DND-41 (cell line): ENCODE measurements at places on chromosomes 7 and 10.

DNA sequence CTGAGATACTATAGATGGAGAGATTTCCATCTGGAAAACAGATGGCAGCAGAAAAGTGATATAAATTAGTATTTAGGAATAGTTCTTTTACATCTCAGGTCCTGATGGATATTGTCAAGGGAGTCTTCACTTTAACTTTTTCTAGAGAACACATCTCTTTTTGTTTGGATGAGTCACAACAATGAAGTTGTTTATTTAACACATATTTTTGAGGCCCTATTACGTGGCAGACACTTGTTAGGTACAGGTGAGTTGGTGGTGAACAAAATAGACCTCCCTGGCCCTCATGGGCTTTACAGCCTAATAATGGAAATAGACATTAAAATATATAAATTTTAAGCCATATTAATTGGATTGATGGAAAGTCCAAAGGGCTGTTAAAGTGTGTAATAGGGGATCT lies 168.3 kb downstream of the VTI1A start:
- DNase-seq = no peak

DNA sequence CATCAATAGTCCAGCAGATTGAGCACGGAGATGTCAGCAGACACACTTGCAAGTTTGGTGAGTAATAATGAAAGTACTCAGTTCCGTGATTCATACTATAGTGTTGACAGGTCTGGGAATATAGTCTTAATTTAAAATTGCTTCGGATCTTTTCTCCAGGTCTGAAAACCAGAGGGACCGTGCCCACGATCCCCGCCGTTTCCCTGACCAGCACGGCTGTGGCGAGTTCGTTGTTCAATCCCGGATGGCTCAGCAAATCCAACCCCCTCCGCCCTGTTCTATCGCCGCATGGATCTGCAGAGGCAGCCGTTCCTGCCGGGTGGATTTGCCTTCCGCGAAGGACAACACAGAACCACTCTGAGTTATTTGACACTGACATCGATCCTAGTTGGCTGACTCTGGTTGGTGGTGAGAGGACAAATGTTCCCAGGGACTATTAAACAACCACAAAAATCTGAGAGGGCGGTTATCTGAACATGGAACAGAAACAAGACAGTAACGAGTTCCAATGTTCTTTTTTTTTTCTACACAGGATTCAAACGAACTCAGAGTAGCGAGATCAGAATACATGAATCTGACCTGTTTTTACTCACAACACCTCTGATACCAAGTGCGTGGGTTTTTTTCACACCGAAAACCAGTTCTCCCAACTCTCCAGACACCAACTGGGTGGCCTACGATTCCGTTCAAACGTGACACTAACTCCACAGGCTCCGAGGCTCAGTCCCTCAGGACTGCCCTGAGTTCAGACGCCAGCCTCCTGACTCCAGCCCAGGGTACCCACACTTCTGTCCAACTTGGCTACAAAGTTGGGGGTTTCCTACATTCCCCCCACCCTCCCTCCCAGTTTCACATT lies 52.7 kb downstream of the RBM17 start:
- no peak for DNase-seq

GRCh38 chr7:47538846-47539311 lies 43.0 kb downstream of the TNS3 start:
- no peak for DNase-seq

GRCh38 chr7:18740579-18740988 lies 245.0 kb downstream of the HDAC9 start:
- DNase-seq = no peak

DNA sequence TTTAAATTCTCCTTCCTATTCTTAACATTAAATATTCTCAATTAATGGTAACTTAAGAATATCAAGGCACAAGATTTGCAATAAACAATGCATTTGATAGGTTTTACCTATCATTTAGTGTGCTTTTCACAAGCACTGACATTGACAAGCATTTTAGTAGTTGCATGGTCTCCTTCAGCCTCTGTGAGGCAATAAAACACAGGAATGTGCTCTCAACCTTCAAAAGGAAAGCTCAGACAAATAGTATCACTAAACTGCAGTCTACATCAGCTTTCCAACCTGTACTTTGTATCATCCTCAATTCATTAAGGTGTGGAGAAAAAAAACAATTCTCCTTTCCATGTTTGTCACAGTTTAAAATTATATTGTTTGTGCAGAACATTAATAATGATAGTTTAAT lies 51.1 kb upstream of the TSPAN13 start:
- DNase-seq = no peak

- peak; percentile 40 for DNase-seq
Measured at GRCh38 chr7:30285067-30285535, 704 bp downstream of the ZNRF2 start.

- DNase-seq = no peak
Measured at GRCh38 chr7:42856605-42856987, 55.3 kb downstream of the C7orf25 start.

DNA sequence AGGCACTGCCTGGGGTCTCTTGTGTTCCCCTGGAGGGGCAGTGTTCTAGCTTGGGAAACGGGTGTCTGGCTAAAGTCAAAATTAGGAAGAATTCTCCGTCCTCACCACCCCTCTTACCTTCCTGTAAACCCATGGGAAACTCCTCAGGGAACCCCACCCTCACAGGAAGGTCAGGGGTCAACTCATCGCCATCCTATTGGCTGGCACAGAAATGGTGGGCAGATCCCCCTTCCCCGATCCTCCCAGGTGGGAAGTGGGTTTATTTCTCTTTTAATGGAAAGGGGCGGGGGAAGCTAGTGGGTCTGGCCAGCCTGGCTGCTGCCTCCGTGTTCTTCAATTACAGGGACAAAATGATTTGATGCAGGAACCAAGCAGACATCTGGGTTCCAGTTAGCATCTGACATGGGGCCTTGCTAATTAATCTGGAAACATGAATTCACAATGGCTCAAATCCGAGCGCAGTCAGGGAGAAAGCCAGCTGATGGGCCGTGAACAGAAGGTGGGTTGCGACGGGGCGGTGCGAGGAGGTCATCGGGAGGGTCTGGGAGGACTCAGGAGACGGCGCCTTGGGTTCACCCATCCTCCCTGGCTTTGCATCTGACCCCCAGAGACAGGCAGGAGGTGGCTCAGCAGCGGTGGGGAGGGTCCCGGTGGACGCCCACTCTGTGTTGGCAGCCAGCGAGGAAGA lies 66.6 kb downstream of the SLIT1 start:
- no peak for DNase-seq

- no peak for DNase-seq
Measured at GRCh38 chr7:122304996-122305421, 459 bp upstream of the FEZF1 start.

DNA sequence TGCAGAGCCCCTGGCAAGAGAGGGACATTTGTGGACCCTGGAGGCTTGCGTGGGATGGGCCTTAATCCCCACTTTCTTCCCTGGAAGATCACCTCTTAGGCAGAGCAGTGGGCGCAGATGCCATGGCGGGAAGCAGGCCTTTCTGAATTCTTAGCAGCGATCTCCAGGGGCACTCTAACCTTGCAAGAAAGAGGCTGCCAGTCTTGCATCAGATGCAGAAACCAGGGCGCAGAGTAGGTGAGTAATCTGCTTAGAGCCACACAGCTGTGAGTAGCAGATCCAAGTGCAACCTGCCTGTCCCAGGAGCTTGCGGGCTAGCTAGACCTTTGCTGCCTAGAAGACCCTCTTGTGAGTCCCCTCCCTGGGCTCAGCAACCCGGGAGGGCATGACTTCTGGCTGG lies 40.0 kb downstream of the KCTD7 start:
- DNase-seq = no peak

DNA sequence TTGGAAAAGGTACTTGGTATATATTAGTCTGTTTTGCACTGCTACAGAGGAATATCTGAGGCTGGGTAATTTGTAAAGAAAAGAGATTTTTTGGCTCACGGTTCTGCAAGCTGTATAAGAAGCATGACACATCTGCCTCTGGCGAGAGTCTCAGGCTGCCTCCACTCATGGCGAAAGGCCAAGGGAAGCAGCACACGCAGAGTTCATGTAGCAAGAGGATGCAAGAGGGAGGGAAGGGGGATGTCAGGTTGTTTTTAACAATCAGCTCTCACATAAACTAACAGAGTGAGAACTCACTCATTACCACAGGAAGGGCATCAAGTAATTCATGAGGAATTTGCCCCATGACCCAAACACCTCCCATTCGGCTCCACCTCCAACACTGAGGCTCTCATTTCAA lies 484.8 kb upstream of the DPP6 start:
- no peak for DNase-seq

GRCh38 chr10:1577945-1578344 lies 159.4 kb downstream of the ADARB2 start:
- DNase-seq = no peak
